ENCODE measurements at places on chromosomes 2 and 18.

- peak; percentile 30 for DNase-seq
Measured at GRCh38 chr2:9770308-9771100, 72.8 kb upstream of the TAF1B start.

- DNase-seq: no peak
Measured at GRCh38 chr18:21489919-21490495, 110.5 kb downstream of the ESCO1 start.

- no peak for DNase-seq
Measured at GRCh38 chr2:129004485-129004884, 685.8 kb upstream of the HS6ST1 start.

DNA sequence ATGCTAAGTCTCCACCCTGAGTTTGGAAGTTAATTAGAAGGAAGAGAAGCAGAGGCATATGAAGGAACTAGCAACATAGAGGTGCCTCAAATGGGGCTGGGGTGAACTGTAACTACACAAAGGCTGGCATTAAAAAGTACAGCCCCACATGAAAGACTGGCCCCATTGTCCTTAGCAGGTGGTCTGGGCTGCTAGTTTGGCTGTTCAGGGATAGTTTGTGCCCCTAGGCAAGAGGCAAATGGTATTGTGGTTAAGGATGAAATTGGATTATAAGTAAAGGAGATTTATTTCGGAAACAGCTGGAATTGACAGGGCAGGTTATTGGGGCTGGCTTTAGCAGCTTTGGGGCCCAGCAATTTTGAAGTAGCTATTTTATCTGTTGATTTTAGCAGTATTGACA is 365.7 kb upstream of the TNP1 start:
- DNase-seq: no peak

GRCh38 chr2:216516730-216517350 is 18.2 kb downstream of the RPL37A start:
- no peak for DNase-seq

DNA sequence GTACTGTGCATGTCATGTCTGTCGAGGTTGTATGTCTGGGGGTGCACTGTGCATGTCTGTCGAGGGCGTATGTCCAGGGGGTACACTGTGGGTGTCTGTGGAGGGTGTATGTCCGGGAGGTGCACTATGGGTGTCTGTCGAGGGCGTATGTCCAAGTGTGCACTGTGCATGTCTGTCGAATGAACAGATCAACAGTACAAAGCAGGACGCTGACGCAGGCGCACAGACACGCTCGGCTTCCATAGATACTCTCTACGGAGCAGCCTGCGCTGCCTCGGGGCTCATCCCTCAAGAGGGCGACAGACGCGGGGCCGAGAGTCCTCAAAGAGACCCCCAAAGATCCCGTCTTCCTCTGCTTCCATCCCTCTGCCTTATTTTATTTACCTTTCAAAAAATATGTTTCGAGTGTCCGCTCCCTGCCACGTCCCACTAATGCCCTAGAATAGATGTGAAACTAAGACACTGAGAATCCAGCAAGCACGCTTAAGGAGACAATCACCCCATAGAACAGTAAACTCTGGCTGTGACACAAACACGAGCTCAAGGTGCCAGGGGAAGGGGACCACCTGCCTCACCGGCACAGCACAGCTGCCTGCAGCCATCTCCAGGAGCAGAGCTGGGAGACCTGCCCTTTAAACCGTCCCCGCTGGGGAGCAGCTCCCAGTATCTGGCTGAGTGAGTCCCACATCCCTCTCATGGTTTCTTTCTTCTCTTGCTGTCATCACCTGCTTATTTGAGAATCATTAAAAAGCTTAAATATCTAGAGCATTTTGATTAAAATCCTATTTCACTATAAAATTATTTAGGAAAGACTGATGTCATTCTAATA is 250.5 kb upstream of the MYT1L start:
- no peak for DNase-seq

GRCh38 chr2:48905696-48906095 is 150.2 kb upstream of the LHCGR start:
- no peak for DNase-seq

GRCh38 chr2:102224824-102225739 is 38.3 kb downstream of the IL1RL2 start:
- DNase-seq: no peak

DNA sequence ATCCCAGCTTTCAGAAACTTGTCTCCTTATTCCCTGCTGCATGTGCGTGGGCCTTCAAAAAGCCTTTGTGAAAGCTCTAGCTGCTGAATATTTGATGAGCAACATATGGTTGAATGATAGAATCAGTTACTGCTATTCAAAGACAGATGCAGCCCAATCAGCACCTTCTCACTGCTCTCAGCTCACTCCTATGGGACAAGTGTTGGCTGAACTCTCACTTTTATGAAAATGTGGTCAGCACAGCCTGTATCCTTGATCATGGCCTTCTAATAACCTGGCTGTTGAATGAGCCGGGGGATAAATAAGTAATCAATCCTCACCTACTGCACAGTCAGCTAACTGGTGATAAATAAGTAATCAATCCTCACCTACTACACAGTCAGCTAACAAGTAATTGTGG is 103.2 kb downstream of the PIEZO2 start:
- DNase-seq: no peak

DNA sequence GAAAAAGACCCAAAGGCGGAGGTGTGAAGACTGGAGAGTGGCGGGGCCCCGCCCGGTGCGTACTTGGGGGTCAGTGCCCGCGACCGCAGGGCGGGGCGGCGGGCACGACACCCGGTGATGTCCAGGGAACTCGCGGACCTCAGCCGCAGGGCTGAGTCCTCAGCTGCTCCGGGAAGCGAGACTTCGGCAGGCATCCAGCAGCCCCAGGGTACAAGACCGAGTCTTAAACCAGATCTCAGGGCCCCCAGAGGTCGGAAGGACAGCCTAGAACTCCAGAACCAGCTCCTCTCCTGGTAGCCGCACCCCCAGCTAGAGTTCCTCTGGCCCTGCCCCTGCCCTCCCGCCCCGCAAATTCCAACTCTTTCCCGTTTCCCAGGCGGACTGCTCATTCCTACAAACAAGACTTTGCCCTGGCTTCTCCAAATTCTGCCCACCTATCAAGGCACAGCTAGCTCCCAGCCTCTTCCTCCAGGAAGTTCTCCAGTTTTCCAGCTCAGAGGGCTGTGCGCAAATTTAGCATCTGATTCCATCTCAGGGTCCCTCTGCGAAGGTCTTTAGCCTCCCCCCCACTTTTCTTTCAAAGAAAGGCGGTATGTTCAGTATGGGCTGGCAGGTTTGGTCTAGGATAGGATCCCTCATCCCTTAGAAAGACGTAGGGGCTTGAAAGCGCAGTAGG is 26.0 kb upstream of the NOTO start:
- no peak for DNase-seq

DNA sequence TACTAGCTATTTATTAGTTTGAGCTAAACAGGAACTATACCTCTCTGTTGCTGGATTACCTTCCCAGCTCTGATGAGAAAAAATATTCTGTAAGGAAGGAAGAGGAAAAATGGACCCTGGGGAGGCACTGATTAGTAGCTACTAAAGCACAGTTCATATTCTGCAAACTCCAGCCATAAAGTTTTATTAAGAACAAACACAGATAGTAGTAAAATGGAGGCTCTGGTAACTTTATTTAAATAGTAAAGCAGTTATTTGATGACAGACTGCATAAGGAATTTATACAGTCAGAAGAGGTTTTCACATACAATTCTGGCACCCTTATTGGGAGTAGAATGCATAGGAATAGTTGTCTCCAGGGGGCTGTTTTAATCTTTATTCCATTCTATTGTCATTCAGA is 84.1 kb downstream of the XIRP2 start:
- DNase-seq: no peak

All from stimulated activated CD8-positive, alpha-beta memory T cell treated with anti-CD3 and anti-CD28 coated beads, Interleukin-2, amount 100 ng/mL, for 1 hour (primary cell).